Right lobe of liver (tissue), 6 donors: ENCODE measurements at places on chromosomes 2 and 18. TPM values are rescaled to one million over a fixed set of nuclear protein-coding genes. Genes with fewer than 3 reads are reported as not detected.

DNA sequence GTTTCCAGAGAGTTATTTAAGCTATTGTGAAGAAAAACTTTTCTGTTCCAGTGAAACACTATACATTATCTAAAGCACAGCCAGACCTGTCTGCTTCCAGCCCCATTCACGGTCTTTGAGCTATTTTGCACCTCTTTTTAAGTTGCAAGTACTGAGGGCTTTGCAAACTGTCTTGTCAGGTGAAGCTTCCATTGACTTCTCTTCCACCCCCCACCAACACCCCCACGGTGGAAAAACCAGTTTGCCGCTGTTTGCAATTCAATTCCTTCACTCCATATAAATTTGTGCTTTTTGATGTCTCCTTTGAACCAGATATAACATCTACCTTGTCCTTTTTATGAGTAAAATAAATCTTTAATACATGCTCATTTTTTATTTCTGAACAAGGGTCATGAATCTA, 15.7 kb downstream of the B3GNT7 start:
- no peak for DNase-seq

DNA sequence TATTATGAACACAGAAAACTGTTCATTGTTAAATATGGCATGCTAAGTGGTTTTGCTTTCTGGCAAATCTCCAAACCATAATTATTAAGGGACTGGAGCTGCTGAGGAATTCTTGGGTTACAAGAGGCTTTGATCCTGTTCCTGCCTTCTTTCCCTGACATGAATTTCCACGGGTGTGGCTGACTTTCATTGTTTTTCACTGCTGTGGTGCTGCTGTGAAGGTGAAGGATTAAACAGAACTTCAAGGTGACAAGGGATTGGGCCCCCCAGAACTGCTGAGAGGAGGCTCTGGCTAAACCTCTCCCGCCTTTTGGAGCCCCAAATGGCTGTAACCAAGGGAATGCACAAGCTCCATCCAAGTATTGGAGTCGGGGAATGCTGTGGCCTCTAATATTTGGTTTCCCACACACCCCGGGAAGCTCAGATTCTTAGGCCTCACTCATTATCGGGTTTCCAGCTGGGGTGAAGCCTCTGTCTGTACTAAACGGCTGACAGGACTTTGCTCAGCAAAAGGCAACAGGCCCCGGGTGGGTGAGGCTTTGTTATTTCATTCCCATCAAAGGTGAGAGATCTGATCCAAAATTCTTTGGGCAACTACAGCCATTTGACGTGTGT, 29.0 kb upstream of the ZFP36L2 start:
- no peak for DNase-seq

DNA sequence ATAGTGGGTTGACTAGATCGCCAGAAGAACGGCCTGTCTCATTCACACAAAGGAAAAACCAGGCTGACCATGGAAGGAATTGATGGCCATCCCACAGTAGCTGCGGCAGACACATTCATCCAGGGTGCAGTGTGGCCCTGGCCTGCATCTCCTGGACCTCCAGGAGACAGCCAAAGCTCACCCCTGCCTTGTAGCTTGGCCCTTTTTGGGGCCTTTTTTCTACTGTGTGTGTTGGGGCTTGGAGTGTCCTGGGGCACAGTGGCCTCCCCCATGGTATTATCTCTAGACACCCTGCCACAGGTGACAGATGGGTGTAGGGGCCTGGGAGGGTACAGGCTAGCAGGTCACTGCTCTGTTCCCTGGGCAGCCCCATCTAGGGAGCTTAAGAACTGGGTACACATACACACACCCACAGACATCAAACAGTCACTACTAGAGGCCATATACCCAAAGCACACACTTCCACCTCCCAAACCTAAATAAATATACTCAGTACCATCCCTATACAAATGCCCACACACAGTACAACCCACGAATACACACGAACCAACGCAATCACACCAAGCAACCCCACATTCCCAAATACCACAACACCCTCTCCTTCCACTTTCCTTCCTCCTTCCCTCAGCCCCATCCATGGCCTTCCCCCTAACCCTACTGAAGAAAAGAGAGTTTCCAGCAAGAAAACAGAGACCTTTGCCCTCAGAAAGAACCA, 8.6 kb downstream of the EN1 start:
- DNase-seq, result no peak

DNA sequence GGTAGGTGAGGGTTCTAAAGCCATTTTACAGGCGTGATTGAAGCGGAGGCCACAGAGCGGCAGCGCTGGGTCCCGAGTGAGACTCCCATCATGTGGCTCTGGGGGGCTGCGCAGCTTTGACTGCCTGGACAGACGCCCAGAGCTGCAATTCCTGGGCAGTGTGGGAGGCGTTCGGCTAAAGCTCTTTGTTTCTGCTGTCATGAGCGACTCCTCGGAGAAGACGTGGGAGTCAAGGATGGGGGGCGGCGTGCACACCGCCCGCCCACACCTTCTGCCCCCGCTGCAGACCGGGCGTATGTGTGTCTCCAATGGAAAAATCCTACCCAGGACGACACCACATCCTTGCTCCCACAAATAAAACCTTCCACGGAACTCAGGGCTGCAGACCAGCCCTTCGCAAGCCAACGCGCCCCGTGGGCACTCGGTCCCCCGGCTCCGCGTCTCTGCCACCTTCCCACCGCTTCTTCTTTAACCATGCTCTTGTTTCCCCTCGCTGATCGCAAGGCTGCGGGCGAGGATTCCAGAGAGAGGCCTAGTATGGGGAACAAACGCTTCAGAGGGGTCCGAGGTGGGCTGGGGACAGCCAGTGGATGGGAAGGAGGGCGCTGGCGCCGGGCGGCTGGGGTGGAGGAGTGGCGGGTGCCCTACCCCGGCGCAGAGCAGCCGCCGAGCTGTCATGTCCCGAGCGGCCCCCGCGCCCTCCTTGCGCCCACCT, 680 bp upstream of the LBH start:
- peak; percentile 33 for DNase-seq

The PROM2 gene
- total RNA-seq, result 0.25 TPM

GRCh38 chr18:23664674-23665073, 2.0 kb upstream of the ANKRD29 start:
- no peak for DNase-seq

- DNase-seq, result no peak
These were observed 24.4 kb downstream of the LBH start for GRCh38 chr2:30255466-30256408.

GRCh38 chr2:214019229-214019972, 391.5 kb upstream of the VWC2L start:
- no peak for DNase-seq

DNA sequence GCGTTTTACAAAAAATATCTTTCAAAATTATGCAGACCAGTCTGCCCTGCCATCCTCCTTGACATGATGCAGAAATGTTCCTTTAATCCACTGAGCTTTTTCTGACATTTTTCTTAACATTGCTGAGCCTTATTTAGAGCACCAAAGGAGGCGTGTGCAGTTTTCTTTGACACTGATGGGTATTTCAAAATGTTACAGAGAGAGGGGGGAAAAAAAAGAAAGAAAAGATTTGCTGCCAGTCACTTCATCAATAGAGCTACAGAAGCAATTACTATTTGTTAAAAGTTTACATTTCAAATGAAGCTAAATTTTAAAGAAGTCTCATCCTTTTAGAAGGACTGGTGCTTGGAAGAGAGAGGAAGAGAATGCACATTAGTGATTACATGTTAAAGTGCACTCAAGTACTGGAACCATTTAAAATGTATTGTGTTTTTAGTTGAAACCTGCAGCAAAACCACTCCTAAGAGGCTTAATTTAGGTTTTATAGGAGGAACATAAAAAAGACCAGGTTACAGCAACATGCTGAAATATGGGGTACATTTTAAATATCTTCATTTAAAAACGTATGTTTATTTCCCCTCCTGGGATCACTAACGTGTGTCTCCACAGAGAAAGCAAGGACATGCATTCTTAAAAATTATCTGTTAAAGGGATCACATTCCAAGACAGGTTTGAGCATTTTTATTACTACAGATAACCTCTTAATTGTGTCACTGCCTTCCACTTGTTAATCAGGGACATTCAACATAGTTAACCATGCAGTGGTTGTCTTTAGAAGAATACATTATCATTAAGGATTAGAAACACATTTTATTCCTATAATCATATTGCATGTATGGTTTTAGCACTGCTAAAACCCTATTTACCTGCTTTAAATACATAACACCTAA, 258.4 kb downstream of the MEIS1 start:
- DNase-seq, result no peak

DNA sequence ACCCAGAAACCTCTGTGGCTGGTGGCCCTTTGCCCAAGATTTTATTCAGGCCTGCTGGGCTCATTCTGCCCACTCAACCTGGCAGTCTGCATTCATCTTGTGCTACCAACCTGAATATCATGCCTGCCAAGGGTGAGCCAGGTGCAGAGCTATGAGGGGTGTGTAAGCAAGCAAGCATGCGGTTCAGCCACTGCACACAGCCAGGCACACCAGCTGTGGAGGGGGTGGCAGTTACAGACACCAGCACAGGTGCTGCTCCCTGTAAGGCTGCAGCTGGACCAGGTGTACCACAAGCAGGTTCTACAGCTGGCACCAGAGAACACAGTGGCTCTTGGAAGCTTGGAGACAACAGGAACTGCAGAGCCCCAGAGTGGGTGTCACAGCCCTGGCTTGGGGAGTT, 633.2 kb downstream of the FBXO15 start:
- no peak for DNase-seq

The SLC4A5 gene
- total RNA-seq, result 0.62 TPM

DNA sequence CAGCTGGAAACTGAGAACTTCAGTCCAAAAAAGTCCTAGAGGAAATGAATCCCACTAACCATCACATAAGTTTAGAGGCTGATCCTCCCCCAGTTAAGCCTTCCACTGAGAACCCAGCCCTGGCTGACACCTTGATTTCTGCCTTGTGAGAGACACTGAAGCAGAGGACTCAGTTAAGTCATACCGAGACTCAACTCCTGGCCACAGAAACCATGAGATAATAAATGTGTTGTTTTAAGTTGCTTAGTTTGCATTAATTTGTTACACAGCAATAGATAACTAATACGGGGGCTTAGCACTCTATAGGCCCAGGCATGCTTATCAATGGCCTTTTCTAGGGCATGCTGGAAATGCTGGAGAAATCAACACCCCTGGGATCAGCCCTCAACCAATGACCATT, 3.4 kb upstream of the ADD2 start:
- DNase-seq, result no peak

The ABCG5 gene
- total RNA-seq, result 46.1 TPM

The PCARE gene
- not detected for total RNA-seq

The ARHGAP28 gene
- total RNA-seq, result 1.4 TPM

- DNase-seq, result no peak
These were observed 272.9 kb downstream of the PAX3 start for GRCh38 chr2:222025881-222026271.

GRCh38 chr2:177430411-177430810, 37.8 kb downstream of the AGPS start:
- DNase-seq, result no peak

- DNase-seq, result no peak
These were observed 32.6 kb downstream of the GALM start for GRCh38 chr2:38698467-38699003.

DNA sequence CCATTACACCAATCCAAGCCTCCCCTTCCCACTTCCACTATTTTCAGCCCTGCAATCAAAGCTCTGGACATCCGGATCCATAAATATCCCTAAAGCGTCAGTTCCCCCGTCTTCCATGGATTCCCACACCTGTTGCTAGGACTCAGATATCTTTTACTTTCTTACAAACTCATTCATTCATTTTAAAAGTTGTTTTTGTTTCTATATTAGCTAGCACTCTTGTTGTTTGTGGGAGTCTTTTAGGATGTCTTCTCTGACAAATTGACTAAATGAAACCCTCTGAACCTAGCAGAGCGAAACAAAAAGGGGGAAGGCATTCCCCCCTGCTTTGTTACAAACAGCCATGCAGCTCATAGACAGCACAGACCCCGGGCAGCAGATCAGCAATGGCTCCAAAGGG, 9.0 kb upstream of the NBAS start:
- no peak for DNase-seq

The TSGA10 gene
- total RNA-seq, result 1.6 TPM

GRCh38 chr18:9130195-9130594, 6.4 kb upstream of the ANKRD12 start:
- no peak for DNase-seq

GRCh38 chr18:35438480-35439234, 59.1 kb downstream of the INO80C start:
- DNase-seq, result no peak

GRCh38 chr18:40148960-40149359, 1806.1 kb upstream of the PIK3C3 start:
- DNase-seq, result no peak

The CDH7 gene
- total RNA-seq, result not detected

DNA sequence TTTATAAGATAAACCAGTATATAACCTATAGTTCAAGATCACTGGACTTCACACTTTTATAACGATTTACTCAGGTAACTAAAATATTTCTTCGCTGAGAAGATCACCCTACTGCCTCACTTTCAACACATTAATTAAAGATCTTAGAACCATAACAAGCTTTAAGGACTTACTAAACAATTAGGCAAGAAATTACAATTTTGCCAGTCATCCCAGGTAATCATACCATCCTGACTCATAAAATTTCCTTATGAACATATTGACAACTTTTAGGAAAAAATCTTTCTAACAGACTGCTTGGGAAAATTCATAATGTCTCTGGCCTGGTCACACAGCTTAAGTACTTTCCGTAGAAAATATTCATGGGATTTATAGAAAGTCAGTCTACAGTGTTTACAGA, 223.2 kb downstream of the NRXN1 start:
- no peak for DNase-seq

The OBSL1 gene
- 40.3 TPM for total RNA-seq

The SMYD1 gene
- not detected for total RNA-seq

DNA sequence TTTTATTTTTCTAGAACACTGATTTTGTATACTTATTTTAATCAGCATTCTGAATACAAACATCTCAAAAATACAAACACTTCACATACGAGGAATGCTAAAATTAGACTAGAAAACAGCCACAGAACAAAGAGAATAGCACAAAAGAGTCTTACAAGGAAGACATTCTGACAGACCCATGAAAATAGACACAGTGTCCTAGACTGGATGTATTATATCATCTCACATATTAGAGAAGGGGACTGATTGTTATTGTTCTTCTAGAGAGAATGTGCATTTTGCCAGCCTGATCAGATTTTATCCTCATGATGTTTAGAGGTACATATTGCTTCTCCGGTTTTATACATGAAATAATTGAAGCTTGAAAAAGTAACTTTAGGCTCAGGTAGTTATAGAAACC, 357.9 kb downstream of the DPP10 start:
- no peak for DNase-seq

DNA sequence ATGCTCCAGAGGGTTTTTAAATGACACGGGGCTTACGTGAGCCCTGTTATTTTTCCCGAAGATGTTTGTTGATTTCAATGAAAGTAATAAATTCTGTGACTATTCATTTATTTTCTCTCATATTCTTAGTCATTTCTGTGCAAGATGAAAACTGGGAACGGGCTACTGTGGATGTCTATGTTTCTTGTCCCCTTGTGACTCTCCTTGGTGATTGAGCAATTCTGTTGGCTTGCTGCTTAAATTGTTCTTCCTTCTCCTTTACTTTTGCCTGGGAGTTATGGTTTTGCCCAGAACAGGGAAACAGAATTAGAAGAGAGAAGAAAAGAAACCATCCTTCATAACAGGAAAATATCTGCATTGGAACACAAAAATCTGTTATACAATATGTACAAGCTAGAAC, 508.2 kb upstream of the DSEL start:
- no peak for DNase-seq

The SCN2A gene
- total RNA-seq, result not detected

- peak; percentile 76 for DNase-seq
These were observed at the start of gene DNMT3A for GRCh38 chr2:25341753-25342371. Gene DNMT3A (minus strand): TSS chr2:25341925. CDS start chr2:25313984, 27,941 bp downstream.

The SP5 gene
- total RNA-seq, result 1.6 TPM

The TEX261 gene
- 31.8 TPM for total RNA-seq
